Cardiac septum (tissue), 1 donor: ENCODE measurements at places on chromosomes 5 and 9. TPM values are rescaled to one million over a fixed set of nuclear protein-coding genes. Genes with fewer than 3 reads are reported as not detected.

DNA sequence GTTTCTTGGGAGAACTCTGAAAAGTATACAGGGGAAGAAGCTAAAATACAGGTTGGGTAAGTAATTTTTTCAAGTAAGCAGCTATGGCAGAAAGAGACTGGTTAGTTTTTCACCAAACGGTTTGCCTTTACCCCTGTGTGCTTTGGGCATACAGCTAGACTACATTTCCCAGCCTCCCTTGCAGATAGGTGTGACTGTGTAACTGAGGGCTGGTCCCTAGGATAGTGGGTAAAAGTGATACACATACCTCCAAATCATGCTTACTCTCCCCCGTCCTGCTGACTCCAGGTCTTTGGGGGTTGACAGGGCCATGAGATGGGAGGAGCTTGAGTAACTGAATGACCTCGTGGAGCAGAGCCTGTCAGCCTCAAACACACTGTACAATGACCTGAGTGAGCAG is 208.6 kb upstream of the GDNF start:
- DNase-seq: no peak

- no peak for DNase-seq
These were observed 89.4 kb downstream of the CDKN2A start for GRCh38 chr9:21904776-21905175.

DNA sequence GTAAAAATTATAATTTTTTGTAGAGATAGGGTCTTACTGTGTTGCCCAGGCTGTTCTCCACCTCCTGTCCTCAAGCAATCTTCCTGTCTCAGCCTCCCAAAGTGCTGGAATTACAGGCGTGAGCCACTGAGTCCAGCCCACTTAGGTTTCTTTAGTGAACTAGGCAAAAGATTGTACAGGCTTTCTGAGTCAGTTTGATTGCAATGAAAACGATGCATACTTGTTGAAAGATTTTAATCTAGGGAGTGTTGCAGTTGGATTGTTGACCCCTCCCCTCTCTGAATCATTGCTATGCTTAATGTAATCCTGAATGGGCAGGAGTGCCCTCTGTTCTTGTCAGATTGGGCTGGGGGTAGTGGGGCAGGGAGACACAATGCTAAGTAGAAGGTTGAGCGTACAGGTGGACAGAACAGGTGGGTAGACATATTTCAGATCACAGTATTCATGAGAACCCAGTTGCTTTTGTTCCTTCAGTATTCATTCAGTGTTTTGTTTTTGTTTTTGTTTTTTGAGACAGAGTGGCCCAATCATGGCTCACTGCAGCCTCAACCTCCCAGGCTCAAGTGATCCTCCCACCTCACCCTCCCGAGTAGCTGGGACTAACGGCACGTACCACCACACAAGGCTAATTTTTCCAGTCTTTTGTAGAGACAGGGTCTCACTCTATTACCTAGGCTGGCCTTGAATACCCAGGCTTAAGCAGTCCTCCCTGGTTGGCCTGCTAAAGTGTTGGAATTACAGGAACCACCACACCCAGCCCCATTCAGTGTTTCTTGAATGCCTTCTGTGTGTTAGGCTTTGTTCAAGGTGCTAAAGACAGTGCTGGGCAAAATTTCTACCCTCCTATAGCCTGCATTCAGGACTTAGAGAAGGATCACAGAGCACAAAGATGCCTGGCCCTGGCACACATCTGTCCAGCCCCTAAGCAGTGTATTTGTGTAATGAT is 70.1 kb downstream of the KIAA1958 start:
- DNase-seq: no peak

GRCh38 chr9:129701549-129701948 is 36.1 kb downstream of the PRRX2 start:
- no peak for DNase-seq

DNA sequence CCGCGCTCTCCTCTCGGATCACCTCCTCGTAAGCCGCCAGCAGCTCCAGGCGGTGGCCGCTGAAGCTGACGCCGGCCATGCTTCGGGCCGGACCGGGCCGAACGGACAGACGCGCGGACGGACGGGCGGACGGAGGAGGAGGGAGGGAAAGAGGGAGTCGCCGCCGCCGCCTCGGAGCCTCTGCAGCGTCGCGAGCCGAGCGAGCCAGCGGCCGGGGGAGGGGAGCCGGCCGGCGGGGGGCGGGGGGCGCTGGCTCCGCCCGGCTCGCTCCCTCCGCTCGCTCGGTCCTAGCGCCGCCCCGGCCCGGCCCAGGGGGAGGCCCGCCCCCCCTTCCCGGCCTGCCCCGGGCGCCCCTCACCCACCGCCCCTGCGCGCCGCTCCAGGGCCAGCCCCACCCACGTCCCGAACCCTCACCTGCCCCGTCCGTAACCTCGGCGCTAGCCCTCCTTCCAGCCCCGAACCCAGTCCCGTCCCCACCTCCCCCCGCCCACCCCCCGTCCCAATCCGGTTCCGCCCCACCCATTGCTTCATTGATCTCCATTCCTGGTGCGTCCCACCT is at the start of gene DBN1:
Gene DBN1, minus strand, starts transcription at position 192 of the 559 bp plus-strand sequence. Its CDS starts 113 bp downstream, at position 79.
- DNase-seq: no peak

DNA sequence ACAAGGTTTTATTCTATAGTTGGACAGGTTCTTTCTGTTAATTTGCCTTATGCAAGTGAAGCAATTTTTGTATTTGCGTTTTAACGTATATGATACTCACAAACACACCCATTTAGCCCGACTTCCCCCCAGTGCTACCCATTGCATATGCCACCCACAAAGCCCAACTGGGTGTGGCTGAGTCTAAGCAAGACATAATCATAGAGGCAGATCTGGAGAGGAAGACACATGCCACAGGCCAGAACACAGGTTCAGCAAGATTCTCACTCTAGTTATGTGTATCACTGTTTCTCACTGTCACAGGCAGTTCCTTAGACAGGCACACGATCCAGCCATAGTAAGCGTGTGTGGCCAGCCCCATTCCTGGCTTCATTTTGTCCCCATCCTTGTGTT is 29.0 kb upstream of the PUM3 start:
- no peak for DNase-seq

- DNase-seq: no peak
These were observed 134.8 kb upstream of the BOD1 start for GRCh38 chr5:173751266-173751600.

GRCh38 chr5:79590396-79590999 is 21.7 kb upstream of the TENT2 start:
- DNase-seq: no peak

DNA sequence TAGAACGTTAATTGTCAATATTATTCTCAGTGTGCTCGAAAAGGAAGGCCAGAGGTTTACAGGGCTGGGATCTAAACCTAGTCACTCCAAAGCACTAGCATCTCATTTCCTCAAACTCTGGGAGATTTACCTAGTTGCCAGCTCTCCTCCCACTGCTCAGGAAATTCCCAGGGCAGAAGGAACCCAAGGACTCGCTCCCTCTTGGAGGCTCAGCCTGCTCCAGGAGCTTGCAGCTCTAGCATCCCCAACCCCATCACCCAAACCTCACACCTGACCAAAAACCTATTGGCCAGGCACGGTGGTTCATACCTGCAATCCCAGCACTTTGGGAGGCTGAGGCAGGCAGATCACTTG is 26.0 kb downstream of the SERINC5 start:
- DNase-seq: peak; percentile 27

GRCh38 chr5:21219251-21219650 is 1231.3 kb upstream of the CDH18 start:
- DNase-seq: no peak

The EFNA5 gene
- total RNA-seq: 40.9 TPM

The IL12B gene
- total RNA-seq: not detected

The MARCOL gene
- not detected for total RNA-seq

The TAF1L gene
- total RNA-seq: not detected

The QRFP gene
- not detected for total RNA-seq

The MEF2C gene
- 64.6 TPM for total RNA-seq

The PCDHGB4 gene
- 12.5 TPM for total RNA-seq

The ESM1 gene
- 0.81 TPM for total RNA-seq

The UNC5A gene
- total RNA-seq: 0.05 TPM
